Right ventricle myocardium inferior (tissue), 1 donor: ENCODE measurements at places on chromosomes 6 and 20. TPM values are rescaled to one million over a fixed set of nuclear protein-coding genes. Genes with fewer than 3 reads are reported as not detected.

PGBD1 gene
- total RNA-seq: 2.5 TPM

GRCh38 chr20:43825581-43825980 lies 89.1 kb upstream of the TOX2 start:
- no peak for DNase-seq

ENTPD6 gene
- 132 TPM for total RNA-seq

DNA sequence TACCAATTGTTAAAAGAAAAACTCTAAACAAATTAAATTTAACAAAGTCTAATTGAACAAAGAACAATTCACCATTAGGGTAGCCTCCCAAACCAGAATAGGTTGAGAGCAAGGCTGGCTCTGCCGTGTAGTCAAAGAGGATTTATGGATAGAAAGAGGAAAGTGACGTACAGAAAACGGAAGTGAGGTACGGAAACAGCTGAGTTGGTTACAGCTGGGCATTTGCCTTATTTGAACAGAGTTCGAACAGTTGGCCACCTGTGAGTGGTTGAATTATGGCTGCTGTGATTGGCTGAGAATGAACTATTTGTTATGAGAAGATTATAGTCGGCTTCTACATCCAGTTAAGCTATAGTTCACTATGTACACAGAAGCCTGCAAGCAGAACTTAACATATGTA lies 18.5 kb upstream of the ISM1 start:
- DNase-seq: no peak

DNA sequence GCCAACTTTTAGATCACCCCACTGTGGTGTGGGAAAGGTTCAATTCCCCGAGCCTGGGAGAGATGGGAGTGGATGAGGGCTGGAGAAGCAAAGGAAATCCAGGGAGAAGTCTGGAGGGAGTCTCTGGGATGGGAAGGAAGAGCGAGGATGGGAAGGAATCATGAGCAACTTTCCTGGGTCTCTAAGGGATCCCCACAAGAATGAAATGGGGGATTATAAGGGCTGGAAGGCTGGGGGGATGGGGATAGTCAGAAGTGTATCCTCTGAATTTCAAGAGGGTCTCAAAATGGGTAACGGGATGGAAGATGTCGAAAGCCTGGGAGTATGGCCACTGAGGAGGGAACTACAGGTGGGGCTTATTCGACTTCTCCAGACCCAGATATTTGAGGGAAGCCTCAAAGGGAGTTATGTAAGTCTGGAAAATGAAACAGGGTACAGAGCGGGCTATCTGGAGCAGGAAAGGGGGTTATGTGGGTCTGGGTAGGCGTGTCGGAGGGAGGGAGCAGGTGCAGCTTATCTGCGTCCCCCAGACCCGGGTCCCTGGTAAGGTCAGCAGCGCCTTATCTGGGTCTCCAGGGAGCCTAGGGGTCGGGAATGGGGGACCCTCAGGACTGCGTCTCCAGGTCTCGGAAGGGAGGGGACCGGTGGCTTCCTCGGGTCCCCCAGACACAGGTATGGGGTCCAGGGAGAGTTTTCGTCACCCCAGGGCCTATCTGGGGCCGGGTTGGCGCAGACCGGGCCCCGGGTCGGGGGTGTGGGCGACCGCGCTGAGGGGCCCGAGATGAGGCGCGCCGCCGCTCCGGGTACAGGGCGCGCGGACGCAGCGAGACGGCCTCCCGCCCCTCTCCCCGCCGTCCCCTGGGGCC lies 550 bp downstream of the PLAGL2 start:
- no peak for DNase-seq

GRCh38 chr20:23608251-23608846 lies 2.6 kb upstream of the CST9 start:
- DNase-seq: no peak

GRCh38 chr6:106608080-106608668 lies 21.1 kb downstream of the RTN4IP1 start:
- DNase-seq: no peak

DNA sequence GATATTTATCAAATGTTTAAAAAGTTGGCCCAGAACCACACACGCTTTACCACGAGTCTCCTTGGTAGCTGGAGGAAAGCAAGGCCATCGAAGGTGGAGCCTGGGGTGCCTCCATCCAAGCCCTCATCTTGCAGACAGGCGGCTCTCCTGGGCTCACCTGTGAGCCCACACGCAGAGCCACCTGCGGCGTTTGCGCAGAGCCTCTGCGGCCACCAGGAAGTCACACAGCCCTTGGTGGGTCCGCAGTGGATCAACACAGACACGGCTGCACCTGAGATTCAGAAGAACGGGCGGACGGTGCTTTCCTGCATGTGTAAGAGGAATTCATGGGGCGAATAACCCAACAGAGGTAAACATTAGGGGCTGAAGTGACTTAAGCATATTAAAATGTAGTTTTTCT lies 24.5 kb upstream of the SMOC2 start:
- DNase-seq: no peak

- DNase-seq: no peak
Observed at GRCh38 chr20:2845607-2846006, 5.1 kb downstream of the VPS16 start.

DNA sequence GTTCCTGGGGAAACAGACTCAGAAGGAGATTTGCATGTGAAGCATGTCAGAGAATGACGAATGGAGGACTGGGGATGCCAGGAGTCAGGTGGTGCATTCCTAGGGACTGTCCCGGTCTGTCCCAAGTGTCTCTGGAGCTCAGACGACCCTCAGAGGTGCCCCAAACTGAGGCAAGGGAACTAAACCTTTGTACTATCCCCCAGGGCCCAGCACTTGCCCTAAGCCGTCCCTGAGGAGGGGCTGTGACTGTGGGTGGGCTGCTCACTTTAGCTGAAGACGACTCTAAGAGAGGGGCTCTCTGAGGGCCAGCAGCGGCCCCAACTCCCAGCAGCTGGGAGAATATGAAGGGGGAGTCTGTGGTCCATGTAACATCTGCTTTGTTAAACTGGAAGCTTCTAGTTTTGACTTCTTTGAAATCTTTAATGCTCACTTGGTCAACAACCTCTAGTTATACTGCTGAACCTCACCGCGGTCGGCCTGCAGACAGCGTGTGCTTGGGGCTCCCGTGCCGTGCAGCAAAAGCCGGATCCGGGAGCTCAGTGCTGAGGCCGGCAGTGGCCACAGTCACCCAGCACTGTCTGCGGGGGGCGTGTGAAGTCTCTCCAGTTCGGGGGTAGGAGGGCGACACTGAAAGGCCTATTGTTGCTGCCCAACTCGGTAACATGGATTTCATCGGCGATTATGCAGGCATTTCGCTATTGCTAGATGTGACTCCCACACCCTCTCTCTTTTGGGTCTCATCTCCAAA lies 34.2 kb downstream of the TUBB2B start:
- DNase-seq: no peak

DNA sequence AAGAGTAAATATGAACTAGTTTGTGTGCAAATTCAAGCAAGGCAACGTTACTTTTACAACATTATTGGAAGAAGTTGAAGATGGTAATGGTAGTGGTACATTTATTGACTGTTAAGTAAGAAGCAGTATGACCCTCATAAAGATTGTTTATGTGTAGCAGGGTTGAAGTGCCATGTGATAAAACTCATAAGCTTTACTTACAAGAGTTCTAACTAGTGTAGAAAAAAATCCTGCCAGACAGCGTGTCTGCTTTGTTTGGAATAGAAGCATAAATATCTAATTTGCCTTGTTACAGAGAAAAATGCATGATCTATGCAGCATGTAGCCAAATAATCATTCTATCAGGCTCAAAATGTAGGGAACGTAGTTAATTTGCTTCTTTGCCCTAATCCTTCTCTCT lies 450.8 kb upstream of the SOX4 start:
- DNase-seq: no peak

GRCh38 chr6:49978332-49979226 lies 9.2 kb upstream of the DEFB113 start:
- DNase-seq: no peak
